ENCODE measurements at places on chromosomes 6 and 20.
A peak's percentile ranks its signal among the peaks of the same experiment; 100 is the strongest.

DNA sequence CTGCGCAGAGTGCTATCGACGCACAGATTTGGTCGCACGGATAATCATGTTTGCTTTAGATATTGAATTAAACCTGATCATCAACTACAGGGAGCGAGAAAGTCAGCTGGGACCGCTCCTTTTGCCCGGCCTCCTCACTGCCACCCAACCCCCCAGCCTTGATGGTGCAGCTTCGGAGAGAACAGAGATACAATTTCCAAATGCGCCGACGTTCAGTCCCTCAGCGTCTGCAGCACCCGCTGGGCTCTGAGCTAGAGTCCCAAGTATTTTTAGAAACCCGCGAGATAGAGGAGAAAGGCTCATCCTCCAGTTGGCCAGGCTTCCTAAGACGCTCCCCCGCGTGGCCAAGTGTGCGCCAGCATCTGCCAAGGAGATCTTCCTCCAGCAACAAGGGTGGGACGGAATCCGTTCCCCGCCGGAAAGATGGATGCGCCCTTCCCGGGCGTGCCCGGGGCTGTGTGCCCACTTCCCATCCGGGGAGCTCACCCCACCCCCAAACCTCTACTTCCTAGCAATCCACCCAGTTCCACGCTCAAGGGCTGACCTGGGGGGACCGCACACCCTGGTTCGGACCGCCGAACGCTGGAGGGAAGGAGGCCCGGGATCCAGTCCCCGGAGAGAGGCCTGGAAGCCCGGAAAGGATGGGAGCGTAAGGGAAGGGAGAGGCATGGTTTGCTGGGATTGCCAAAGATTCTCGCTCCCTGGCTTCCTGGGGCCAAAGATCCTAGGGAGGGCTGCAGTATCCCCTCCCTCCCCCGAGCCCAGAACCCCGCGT is 4.1 kb downstream of the NKX2-2 start:
- no peak for DNase-seq

GRCh38 chr6:38724343-38724742 is 9.2 kb downstream of the DNAH8 start:
- no peak for DNase-seq

DNA sequence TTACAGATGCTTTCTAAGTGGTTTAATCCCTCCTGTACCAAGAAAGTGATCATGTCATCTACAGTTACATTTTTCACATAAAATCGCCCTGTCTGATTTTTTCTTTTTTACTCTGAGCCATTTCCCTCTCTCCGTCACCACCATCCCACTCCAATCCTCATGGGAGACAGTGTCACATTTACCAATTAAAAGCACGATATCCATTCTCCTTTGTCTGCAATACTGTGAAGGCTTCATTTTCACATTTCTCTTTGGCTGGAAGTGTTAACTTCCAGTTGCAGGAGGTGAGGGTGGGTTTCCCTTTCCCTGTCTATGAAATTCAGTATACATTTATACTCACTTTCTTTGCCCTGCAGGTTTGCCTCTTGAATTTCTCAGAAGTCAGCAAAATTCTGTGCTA is 372.7 kb upstream of the CNR1 start:
- DNase-seq = no peak

- peak; percentile 87 for DNase-seq
Measured at GRCh38 chr6:12490904-12491571, 200.9 kb downstream of the EDN1 start.

GRCh38 chr20:5933802-5934436 is 16.4 kb downstream of the TRMT6 start:
- DNase-seq = no peak

GRCh38 chr6:152771061-152771687 is 20.6 kb downstream of the VIP start:
- no peak for DNase-seq

DNA sequence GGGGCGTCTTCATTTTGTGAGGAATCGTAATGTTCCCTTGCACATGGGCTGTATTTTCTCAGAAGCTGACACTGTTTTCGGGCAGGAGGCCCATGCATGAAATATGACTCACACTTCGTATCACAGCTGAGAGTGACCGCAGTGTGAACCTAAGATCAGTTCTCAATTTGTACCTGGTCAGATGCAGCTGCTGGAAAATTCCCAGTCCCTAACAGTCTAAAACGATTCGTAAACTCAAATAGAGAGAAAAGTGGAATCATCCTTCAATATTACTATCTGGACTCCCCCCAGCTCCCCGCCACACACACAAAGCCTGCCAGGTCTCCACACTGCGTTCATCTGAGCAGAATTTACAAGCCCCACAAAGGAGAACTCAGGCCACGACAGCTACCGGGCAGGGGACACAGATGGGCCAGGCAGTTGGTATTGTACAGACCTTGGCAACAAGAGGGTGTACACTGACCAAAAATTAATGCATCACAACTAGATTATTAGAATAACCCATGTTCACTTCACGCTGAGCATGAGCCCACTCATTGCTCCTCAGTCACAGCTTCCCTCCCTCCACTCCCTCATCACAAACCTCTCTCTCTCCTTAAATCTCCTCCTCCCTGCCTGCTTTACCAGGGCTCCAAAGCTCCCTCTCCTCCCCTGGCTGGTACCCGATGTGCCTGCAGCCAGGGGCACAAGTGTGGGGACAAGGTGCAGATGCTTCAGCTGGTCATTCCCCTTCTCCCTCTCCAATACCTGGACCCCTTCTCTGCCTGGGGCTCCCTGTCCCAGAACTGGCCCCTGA is 488.4 kb downstream of the PREX1 start:
- peak; percentile 61 for DNase-seq

- no peak for DNase-seq
Measured at GRCh38 chr6:106422534-106422933, 62.0 kb downstream of the CRYBG1 start.

- no peak for DNase-seq
Measured at GRCh38 chr6:69339163-69339550, 457.7 kb downstream of the LMBRD1 start.

DNA sequence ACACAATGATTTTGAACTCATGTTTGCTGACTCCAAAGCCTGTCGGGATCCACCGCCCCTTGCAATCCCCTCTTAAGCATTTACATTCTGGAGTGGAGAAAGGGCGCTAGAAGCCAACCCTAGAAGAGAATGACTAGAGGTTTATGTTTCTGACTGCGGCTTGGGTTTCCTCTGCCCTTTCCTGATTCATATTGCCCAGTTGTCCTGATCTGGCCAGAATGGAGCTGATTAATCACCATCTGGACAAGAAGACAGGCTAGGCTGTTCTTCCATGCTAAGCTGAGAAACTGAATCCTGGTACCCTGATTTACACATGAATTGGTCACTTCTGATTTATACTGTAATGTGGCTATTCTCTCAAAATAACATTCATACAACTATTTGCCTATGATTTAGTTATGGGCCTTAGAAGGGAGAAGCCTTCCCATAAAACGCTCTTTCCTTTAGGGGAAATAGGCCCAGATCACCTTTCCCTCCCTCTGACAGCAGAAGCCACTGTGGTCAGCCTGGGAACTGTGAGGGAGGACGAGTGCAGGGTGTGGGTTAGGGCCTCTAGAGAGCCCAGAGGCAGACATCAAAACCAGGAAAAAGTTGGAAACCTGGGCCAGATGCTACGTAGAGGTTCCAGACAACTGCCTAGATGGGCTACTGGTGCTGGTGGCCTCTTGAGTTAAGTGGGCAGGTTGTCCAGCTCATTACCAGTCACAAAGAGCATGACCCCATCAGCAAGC is 199.2 kb upstream of the PRDM1 start:
- no peak for DNase-seq

- DNase-seq = no peak
Measured at GRCh38 chr6:41269716-41270115, 16.8 kb downstream of the TREM1 start.

DNA sequence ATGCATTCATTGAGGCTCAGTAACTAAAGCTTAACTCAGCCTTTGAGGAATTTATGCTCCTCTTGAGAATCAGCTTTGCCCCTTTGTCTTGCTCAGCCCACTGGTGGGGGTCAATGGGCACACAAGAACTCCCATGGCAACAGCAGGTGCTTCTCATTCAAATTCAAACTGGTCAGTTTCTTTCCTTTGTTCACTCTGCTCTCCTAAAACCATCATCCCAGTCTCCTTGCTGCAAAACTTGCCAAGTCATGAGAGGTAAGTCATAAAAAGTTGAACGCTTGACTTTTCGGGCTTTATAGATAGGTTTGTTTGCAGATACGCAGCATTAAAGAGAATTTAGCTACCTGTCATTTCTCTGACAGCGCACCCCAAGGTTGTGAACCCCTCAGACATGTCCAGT is 146.8 kb downstream of the TFAP2A start:
- no peak for DNase-seq

GRCh38 chr20:35568645-35569044 is 26.8 kb downstream of the ERGIC3 start:
- no peak for DNase-seq

DNA sequence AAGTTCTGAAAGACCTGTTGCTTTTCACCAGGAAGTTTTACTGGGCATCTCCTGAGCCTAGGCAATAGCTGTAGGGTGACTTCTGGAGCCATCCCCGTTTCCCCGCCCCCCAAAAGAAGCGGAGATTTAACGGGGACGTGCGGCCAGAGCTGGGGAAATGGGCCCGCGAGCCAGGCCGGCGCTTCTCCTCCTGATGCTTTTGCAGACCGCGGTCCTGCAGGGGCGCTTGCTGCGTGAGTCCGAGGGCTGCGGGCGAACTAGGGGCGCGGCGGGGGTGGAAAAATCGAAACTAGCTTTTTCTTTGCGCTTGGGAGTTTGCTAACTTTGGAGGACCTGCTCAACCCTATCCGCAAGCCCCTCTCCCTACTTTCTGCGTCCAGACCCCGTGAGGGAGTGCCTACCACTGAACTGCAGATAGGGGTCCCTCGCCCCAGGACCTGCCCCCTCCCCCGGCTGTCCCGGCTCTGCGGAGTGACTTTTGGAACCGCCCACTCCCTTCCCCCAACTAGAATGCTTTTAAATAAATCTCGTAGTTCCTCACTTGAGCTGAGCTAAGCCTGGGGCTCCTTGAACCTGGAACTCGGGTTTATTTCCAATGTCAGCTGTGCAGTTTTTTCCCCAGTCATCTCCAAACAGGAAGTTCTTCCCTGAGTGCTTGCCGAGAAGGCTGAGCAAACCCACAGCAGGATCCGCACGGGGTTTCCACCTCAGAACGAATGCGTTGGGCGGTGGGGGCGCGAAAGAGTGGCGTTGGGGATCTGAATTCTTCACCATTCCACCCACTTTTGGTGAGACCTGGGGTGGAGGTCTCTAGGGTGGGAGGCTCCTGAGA is at the start of gene HFE:
Gene HFE (plus strand): TSS at position 146 of the 832 bp plus-strand sequence. CDS start 12 bp downstream, at position 158.
- DNase-seq = no peak

DNA sequence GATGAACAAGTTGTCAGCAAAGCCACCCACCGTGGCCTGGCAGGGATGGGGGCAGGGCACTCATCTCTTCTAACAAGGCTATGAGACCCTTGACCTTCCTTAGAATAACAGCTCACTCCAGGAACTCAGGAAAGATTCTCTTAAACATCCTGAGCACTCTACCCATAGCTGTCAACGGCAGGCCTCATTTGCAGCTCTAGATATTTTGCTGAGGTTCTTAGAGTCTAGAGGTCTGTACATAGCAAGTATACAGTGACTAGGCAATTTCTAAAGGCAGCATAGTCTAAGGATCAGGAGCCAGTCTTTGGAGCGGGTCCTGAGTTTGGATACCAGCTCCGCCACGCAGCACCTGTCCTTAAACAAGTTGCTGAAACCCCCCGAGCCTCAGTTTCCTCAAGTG is 11.7 kb downstream of the TRERF1 start:
- DNase-seq = no peak

- no peak for DNase-seq
Measured at GRCh38 chr6:134724771-134725340, 225.0 kb downstream of the ALDH8A1 start.

GRCh38 chr20:35511814-35512420 is 17.5 kb downstream of the C20orf173 start:
- no peak for DNase-seq

- no peak for DNase-seq
Measured at GRCh38 chr20:55229451-55229850, 754.1 kb downstream of the DOK5 start.

DNA sequence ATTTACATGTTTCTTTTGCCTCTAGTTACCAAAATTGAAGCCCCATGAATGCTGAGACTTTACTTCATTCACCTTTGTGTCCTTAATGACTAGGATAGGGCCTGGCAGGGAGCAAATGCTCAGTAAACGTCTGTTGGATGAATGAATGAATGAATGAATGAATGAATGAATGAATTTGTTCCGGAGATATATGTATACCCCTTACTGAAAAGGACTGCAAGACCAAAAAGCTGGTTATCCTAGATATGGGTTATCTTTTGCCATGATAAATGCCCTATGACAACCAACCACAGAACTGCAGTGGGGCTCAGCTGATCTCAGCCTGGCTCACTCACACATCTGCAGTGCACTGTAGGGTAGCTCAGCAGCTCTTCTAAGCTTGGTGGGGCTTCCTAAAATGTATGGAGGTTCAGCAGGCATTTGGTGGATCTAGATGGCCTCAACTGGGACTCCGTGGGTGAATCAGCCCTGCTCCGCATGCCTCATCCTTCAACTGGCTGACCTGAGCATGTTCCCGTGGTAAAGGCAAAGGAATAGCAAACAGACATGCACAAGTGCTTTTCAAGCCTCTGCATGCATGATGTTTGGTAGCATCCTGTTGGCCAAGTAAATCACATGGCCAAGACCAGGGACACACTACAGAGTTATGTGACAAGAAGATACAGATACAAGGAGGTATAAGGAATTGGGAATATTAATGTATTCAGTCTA is 378.7 kb upstream of the SOX4 start:
- DNase-seq = no peak

GRCh38 chr6:158789115-158789917 is 29.9 kb downstream of the EZR start:
- no peak for DNase-seq

DNA sequence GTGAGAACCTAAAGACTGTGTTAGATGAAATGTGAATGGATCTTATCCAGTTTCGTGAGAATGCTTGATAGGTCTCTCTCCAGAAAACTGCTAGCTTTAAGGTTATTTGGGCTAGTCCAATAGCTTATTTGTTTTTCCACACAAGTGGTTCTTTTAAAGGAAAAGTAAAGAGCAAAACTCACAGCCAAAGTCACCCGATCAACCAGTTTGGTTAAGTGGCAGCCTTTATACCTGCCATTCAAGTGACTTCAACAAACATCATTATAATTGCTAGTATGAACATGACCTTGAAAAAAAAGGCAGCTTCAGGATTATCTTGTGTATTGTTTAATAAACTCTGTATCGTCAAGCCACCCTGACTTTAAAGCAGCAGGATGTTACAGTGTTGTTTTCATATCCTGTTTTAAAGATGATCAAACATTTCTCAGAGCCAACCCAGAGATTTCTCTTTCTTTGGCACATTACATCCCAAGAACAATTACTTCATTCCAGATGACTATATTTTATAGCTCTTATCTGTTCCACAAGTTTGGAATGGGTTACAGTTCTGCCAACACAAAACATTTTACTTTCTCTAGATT is 253.4 kb downstream of the EPHA7 start:
- DNase-seq = no peak

DNA sequence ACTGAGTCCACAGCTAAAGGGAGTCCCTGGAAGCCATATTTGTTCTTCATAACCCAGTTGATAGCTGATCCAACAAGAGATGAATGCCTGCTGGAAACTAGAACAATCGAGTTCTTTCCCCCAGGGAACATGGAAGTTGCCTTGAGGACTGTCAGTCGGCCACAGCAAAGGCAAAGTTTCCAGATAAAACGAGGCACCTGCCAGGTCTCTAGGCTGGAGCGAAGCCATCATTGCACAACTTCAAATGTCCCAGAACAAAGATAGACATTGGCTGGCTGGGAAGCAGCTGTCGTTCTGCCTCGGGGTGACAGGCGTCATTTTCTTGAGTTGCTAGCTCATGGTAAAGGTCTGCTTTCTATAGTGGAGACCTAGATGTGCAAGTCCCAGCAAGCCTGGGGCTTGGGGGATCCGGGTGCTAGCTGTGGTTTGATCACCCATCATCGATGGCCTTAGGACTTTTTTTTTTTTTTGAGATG is 184.4 kb upstream of the ZNF217 start:
- DNase-seq = no peak
